ENCODE measurements at places on chromosomes 2 and 18.
A peak's percentile ranks its signal among the peaks of the same experiment; 100 is the strongest.

- no peak for DNase-seq
Observed at GRCh38 chr2:119486196-119486827, 38.0 kb downstream of the SCTR start.

DNA sequence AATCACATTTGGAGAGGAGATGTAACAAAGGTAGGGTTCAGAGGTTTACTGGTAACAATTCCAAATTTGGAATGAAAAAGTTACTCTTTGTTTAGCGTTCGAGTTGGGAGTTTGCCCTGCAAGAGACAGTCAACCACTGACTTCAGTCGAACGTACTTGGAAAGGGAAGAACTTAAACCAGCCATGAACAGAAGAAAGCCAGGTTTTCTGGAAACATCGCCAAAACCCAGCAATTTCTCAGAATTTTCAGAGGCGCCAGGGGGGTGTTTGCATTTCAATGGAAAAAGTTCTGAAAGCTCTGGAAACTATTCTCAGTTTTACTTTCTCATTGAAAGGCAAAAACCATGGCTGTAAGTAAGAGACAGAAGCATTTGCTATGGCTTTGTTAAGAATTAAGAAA lies 28.5 kb upstream of the AQP4 start:
- DNase-seq, result no peak

DNA sequence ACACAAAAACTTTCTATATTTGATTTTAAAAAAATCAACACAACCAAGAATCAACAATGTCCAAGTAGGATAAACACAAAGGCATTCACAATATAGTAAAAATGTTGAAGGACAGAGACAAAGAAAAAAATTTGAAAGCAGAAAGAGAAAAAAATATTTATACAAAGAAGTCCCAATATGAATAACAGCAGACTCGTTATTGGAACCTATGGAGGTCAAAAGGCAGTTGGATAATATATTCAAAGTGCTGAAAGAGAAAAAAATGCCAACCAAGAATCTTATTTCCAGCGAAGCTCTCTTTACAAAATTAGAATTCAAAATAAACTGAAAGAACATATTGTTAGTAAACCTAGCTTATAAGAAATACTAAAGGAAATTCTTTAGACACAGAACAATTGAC lies 859.5 kb downstream of the LRP1B start:
- no peak for DNase-seq

DNA sequence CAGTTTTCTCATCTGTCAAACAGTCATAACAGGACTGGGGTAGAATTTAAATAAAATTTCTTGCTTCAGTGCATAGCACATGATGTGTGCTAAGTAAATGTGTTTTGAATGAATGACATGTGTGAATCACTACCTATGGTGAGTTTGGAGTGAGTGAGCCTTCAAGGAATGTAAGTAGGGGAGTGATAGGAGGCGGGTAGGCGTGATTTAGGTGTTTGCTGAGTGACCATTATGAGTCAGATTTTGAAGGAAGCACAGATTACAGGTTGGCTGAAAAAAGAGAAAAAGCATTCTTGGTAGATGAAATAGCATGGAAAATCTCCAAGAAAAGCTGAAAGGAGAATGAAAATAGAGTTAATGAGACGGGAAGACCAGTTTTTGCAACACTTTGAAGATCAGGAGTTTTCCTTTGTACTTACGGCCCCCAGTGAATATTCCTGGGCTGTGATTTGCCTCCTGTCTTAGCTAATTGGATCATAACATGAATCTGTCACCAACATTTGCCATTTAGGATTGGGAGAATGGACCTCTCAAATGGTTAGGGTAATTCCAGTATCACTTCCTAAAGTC lies 136.9 kb upstream of the GATA6 start:
- DNase-seq, result no peak

- DNase-seq, result no peak
Observed at GRCh38 chr2:47282621-47283272, 120.2 kb upstream of the MSH2 start.

DNA sequence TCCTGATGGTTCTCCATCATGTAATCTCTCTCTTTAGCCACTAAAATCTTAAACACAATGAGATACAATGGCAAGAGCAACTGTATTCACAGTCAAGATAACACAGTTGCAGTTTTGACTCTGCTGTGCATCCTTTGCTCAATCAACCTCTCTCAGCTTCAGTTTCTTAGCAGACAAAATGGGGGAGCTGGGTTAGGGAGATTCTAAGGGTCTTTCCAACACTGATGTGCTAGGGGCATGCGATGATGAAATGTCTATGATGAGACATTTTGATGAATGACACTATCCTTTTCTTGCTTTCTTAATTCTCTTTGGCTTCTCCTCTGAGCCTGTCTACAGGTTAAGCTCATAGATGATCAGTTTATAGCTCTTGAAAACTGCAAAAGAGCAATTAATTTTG lies 1.1 kb downstream of the SERPINB10 start:
- no peak for DNase-seq

DNA sequence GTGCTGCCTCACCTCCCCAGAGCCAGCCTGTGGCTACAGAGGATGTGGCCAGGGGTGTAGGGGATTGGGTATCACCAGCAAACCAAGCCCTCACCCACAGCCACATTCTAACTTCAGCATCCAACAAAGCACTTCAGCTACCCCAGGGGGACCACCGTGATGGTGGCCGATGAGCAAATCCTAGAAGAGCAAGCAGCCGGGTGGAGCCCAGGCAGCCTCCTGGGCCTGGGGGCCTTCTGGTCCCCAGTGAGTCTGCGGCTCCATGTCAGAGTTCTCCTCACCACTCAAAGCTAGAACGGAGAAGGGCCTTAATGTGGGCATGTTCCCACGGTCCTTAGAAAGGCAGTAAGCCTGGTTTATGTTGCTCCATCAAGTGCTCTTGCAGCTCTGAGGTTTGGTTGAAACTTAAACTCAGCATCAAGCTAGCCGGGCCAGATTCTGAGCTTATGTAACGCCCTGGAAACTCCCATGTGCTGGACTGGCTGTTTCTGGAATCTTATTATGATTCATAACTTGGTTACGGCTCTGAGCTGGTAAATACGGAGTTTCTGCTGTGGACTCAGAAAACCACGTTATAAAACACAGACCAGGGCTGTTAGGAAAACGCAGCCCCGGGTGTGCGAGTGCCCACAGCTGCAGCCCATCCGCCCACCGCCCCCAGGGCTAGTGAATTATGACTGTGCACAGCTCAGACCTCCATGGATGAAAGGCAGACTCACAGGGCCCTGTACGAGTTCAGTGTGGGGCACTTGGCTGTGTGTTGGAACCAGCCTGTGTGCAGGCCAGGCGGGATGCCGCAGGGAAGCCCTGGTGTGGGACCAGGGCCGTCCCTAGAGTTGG lies 99.8 kb downstream of the SEPTIN10 start:
- DNase-seq, result no peak

DNA sequence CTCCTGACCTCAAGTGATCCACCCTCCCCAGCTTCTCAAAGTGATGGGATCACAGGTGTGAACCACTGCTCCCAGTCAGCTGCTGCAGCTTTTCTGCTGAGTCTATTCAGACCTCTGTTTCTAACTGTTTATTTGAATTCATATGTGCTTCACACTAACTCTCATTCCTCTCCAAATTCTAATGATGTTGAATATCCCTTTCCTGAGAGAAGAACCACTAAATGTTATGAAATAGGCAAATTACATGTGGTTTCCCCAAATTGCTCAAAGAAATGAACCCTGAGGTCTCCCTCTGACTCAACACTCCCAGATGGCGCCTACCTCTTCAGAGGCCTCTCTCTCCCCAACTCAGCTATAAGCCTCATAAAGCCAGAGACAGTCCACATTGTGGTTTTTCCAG lies 98.6 kb downstream of the IRS1 start:
- DNase-seq, result no peak

- peak; percentile 24 for DNase-seq
Observed at GRCh38 chr18:54946149-54946581, 13.1 kb downstream of the CCDC68 start.

GRCh38 chr2:197210430-197210829 lies 100.2 kb downstream of the ANKRD44 start:
- no peak for DNase-seq

All from CD4-positive, alpha-beta T cell treated with Interleukin-17A for 4 hours (primary cell).